Activated T-cell treated with anti-CD3 and anti-CD28 coated beads, Interleukin-2, amount 50 U/mL, for 4 hours (primary cell): ENCODE measurements at places on chromosomes 12 and 14. TPM values are rescaled to one million over a fixed set of nuclear protein-coding genes. Genes with fewer than 3 reads are reported as not detected.

DNA sequence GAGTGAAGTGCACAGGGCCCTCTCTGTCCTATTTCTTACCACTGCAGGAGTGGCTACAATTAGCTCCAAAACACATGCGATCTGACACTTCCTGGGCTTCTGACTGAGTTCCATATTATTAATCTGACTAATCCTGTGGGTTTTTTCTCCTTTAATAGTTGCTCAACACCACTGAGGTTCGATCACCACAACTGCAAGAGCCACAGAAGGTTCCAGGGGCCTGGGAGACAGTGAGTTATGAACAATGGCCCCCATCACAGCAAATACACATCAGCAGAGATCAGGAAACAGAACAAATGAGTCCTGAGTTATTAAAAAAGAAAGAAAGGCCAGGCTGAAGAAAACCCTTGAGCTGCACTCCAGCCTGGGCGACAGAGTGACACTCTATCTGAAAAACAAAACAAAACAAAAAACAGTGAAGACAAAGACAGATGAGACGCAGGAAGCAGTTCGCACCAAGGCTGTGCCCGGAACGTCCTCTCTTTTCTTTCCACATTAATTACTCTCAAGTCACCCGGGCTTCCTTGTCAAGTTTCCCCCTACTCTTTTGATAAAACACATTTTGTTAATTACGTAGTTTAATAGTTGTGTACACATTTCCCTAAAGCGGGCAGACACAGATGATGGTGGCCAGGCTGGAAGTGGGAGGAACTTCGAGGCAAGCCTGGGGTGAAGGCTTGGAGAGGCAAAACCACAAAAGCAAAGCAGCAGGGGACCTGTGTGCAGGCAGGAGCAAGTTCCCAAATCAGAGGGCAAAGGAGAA, 42.7 kb downstream of the CDC42BPB start:
- DNase-seq: no peak

DNA sequence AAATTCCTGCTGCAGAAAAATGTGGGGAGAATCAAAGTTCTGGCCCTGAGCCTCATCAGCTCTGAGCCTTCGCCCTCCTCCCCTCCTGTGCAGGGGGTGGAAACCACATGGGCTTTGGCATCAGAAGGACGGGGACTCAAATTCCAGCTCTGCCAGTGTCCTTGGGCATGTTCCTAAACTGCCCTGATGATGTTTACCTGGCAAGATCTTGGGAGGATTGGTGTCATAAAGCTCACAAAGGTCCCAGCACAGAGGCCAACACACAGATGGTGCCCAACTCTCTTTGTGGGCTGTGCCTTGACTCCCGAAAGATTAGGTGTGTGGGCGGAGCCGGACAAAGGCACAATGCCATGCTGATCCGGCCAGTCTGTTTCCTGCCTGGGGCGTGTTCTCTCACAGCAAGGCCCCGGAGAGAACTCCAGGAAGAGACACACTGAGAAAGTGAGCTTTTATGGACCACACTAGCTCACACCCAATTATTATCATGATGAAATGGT, 20.5 kb upstream of the CLMN start:
- no peak for DNase-seq

GRCh38 chr14:52877628-52878027, 73.2 kb downstream of the FERMT2 start:
- no peak for DNase-seq

- no peak for DNase-seq
These were observed 141.4 kb downstream of the MYRFL start for GRCh38 chr12:69966409-69966808.

- no peak for DNase-seq
These were observed 21.9 kb downstream of the OR6J1 start for GRCh38 chr14:22622255-22622654.

DNA sequence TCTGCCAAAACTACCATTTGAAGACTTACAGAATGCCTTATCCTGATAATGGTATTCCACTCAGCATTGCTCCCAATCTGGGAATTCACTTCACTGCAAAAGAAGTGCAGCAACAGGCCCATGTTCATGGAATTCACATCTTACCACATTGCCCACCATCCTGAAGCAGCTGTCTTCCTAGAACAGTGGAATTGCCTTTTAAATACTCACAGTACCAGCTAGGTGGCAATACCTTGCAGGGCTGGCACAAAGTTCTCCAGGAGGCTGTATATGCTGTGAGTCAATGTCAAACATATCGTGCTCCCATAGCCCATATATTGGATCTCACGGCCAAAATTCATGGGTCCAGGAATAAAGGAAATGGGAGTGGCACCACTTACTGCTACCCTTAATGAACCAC, 83.8 kb upstream of the PLEKHG7 start:
- no peak for DNase-seq

DNA sequence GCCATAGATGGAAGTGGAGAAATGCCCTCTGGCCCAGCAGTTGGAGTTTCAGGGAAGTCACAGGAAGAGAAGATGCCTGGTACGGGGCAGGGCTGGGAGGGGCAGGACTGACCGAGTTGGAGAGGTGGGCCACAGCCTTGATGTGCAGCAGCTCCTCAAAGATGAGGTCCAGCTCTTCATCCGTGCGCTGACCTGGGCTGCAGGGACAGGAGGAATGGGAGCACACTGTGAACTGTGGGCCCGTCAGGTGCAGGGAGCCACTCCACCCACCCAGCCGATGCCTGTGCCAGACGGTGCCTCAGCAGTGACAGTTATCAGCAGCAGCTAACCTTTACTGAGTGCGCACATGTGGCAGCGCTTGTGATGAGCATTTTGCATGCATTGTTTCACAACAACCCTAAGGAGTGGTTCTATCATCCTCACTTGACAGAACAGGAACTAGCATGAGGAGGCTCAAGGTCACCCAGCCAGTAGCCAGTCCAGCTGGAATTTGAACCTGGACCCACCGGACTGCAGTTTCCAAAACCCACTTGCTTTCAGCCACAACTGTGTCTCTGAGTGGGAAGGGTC, 8.4 kb downstream of the RAPGEF3 start:
- no peak for DNase-seq

- DNase-seq: no peak
These were observed 30.7 kb downstream of the TMEM63C start for GRCh38 chr14:77212097-77212870.

DNA sequence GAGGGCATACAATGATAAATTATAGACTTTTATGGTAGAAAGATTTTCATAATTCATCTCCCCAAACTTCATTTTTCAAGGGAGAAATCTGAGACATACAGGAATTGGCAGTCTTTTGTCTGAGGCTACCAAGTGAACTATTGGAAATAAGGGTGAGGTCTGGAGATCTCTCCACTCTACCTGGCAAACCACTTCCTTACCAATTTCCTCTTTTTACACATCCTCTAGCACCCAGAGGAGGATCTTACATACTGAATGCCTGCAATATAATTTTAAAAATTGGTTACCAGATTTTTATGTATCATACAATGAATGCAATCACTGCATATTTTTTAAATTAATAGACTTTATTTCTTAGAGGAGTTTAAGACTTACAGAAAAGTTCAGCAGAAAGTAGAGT, 6.6 kb downstream of the PDE6H start:
- no peak for DNase-seq

GRCh38 chr12:122084857-122085405, 6.4 kb downstream of the MLXIP start:
- DNase-seq: no peak

DNA sequence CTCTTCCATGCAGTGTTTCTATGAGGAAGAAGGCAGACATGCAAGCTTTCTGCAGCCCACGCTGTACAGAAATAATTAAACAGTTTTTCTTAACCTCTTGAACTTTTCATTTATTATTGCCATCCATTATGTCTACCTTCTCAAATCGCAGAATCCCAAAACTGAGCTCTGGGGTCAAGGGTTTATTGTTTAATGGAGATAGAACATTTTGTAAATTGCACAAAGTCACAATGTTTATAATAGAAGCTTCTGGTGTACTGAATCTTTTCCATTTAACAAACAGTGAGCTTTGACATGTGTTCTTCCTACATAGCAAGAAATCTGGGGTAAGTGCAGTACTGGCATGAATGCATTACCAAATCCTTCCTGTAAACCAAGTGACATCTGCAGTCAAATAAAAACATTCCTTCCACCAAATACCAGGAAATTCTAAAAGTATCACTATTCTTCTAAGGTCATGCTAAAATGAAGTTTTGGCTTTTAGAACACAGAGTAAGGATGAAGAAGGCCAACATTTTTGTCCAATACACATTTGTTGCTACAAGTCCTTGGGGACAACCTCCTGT, 385.3 kb upstream of the DDHD1 start:
- no peak for DNase-seq

DNA sequence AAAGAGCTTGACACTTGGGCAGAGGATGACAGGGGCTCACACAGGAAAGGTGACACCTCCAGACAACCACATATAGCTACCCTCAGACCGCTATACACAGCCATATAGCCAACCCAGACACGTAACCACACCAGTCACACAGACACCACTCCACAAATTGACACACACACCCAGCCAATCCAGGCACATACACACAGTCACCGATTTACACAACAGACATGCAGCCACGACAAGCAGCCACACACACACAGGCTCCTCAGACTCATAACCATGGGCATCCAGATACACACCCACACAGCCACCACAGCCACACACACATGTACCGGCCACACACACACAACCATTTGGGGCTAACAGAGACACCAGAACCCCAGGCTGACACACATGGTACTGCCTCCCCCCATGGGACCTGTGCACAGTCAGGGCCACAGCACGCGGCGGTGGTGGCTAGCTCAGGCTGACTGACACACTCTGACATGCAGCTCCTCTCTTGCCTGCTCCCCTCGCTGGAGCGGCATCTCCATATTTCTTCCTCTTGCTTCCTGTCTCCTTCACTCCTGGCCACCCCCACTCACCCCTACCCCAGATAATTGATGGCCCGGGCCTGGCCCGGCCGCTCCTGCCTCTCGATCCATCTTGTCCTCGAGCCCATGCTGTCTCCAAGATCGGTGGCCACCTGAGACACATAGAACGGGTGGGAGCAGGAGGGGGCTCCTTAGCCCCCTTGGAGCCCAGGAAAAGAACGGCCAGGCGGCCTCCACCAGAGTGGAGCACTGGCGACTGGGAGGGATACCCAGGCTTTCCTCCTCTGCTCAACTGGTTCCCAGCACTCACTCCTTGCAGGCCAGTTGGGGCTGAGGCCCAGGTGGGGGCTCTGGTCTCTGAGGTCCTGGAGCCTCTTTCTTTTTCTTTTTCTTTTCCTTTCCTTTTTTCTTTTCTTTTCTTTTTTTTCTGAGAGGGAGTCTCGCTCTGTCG, 6.0 kb upstream of the SHMT2 start:
- no peak for DNase-seq

- no peak for DNase-seq
These were observed 16.1 kb downstream of the BTBD7 start for GRCh38 chr14:93316716-93317115.

DNA sequence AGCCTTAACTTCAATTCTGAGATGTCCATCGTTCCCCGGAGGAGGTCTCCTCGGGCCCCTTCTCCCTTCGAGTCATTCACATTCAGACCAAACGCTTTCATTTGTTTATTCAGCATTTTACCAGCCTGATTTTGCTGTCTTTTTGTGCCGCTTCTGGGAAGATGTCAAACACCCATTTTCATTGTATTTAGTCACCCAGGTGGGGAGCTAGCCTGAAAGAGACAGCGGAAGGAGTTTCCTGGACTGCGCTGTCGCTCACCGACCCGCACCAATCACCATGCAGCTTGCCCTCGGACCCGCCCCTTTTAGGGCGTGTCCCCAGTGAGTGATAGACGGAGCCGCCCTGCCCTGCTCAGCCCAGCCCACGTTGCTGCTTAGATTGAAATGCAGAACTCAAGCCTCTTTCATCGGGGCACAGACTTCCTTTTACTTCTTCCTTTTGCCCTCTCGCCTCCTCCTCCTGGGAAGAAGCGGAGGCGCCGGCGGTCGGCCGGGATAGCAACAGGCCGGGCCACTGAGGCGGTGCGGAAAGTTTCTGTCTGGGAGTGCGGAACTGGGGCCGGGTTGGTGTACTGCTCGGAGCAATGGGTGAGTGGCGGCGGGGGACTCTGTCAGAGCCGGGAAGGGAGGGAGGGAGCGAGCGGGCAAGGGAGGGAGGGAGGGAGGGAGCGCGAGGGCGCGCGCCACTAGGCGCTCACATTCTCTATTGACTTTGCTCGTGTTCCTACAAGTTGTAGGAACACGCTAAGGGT, at the start of gene PAX9:
Gene PAX9 (plus strand): TSS at position 355 of the 752 bp plus-strand sequence. CDS start 230 bp downstream, at position 585.
- DNase-seq: no peak

DNA sequence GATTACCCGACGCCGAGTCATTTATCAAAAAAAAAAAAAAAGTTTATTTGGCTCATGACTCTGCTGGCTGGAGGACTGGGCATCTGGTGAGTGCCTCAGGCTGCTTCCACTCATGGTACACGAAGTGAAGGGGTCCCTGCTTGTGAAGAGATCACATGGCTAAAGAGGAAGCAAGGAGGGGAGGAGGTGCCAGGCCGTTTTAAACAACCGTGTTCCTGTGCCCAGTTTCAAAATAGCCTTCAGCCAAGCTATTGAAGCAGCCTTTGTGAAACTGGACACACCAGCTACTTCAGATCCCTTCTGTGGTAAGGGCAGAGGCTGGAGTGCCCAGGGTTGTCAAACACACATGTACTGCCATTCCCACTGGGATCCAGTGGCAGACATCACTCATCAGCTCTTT, 7.6 kb downstream of the POP5 start:
- no peak for DNase-seq

GRCh38 chr12:109710205-109710746, 3.3 kb upstream of the FAM222A start:
- DNase-seq: no peak

GRCh38 chr12:85036733-85037132, 582 bp downstream of the LRRIQ1 start:
- DNase-seq: no peak

Gene DTX3
- 18.6 TPM for total RNA-seq

Gene OR6C2
- not detected for total RNA-seq

Gene AKAP5
- total RNA-seq: 0.65 TPM

Gene MORN3
- 1.2 TPM for total RNA-seq

Gene FAM216A
- total RNA-seq: 33.9 TPM

Gene ADCY4
- total RNA-seq: 0.43 TPM

Gene MLEC
- 172 TPM for total RNA-seq

Gene ALDH6A1
- total RNA-seq: 2.3 TPM
